CD4-positive, CD25-positive, alpha-beta regulatory T cell (primary cell): ENCODE measurements at places on chromosomes 7 and 10. TPM values are rescaled to one million over a fixed set of nuclear protein-coding genes. Genes with fewer than 3 reads are reported as not detected.

DNA sequence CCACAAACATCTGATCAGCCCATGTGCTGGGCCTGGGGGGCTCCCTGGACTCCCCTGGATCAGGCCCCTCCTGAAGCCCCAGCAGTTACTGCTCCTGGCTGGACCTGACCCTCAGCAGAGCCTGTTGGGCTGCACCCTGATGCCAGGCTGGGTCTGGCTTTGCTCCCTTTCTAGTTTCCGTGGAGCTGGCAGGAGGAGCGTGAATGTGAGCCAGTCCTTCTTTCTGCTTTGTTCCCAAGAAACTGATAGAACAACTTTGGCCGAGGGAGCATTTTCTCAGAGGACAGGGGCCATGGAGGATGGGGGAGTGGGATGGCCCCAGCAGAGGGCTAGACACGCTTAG lies 128.2 kb downstream of the NEURL1 start:
- H3K4me1 ChIP-seq: no peaks in the 10 kb centered on the region
- no peaks in the 10 kb centered on the region for H3K27me3 ChIP-seq
- H3K27ac ChIP-seq: no peak overlapping the region
- no peak for DNase-seq

DNA sequence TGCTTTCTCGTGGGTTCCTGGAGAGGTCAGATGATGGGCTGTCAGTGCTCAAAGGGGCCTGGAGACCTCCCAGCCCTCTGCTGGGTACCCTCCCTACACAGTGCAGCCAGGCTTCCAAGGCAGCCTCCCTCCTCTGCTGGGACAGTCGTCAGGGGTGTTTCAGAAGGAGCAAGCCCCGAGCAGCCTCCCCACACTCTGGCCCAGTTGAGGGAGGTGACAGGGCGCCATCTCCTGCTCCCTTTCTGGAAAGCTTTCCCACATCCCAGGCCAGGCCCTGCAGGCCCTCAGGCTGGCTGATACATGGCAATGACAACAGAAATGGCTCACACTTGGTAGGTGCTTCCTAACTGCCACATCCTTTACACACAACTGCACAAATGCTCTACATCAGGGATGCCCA lies 32.1 kb downstream of the KCNMA1 start:
- H3K4me3 ChIP-seq: no peak overlapping the region
- H3K27ac ChIP-seq: no peak overlapping the region
- no peaks in the 10 kb centered on the region for H3K27me3 ChIP-seq
- no peaks in the 10 kb centered on the region for H3K4me1 ChIP-seq
- no peaks in the 10 kb centered on the region for H3K36me3 ChIP-seq

MSS51 gene
- 3.9 TPM for total RNA-seq

GRCh38 chr7:50544992-50545391 lies 20.2 kb downstream of the DDC start:
- H3K36me3 ChIP-seq: no peaks in the 10 kb centered on the region
- no peaks in the 10 kb centered on the region for H3K27me3 ChIP-seq
- H3K27ac ChIP-seq: no peak overlapping the region
- no peak overlapping the region for H3K4me3 ChIP-seq
- DNase-seq: no peak

DNA sequence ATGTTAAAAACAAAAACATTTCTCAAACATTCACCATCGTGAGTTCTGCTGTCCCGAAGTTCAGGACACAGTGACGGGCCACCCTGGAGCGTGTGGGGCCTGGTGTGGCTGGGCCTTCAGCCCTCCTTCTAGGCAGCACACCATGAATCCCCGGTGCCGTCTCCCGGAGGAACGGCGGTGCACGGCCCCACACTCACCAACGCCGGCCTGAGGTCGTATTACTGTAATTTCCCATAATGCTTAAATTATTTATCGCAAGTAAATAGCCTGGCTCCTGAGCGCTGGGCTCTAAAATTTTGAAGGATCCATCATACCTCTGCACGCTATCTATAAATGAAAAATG lies 1.4 kb downstream of the STK32C start:
- peaks cover 13% of the 10 kb centered on the region for H3K4me1 ChIP-seq
- H3K27ac ChIP-seq: no peak overlapping the region
- no peak overlapping the region for H3K4me3 ChIP-seq
- H3K27me3 ChIP-seq: peaks cover 4% of the 10 kb centered on the region

DNA sequence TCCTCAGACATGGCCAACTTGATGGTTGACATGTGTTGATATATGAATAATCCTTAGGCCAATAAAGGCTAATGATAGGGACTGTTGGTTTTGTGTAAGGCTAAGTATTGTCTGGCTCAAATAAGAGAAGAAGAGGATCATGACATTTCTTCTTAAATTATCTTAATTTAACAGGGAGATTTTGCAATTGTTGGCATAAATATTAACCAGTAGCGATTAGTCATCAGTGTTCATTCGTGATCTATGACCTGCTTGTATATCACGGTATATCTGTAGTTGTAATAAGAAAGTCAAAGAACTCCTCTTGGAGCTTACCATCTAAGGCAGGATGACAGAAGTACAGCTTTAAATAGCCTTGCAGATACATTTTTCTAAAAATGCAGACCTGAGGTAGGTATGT lies 196.4 kb downstream of the CREB5 start:
- no peaks in the 10 kb centered on the region for H3K27me3 ChIP-seq
- H3K27ac ChIP-seq: no peak overlapping the region
- no peak for DNase-seq
- H3K36me3 ChIP-seq: no peaks in the 10 kb centered on the region

GRCh38 chr7:139602143-139602722 lies 78.7 kb downstream of the CLEC2L start:
- H3K4me3 ChIP-seq: no peak overlapping the region
- no peaks in the 10 kb centered on the region for H3K4me1 ChIP-seq
- H3K36me3 ChIP-seq: peaks cover 11% of the 10 kb centered on the region

GRCh38 chr7:4074994-4075393 lies 607.1 kb upstream of the FOXK1 start:
- no peaks in the 10 kb centered on the region for H3K36me3 ChIP-seq
- H3K27me3 ChIP-seq: no peaks in the 10 kb centered on the region
- H3K4me3 ChIP-seq: no peak overlapping the region
- DNase-seq: no peak

DNA sequence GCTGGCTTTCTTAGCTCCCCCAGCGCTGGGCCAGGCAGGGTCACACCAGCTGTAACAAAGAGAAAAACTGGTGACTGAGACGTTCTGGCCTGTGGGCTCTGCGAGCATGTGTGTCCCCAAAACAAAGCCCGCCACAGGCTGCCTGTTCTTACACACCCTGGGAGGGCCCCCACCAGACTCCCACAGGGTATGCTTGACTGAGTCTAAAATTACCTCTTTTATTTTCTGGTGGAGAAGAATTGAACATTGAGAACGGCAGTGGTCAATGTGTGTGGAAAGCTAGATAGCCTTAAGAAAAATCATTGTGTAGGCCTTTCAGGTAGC lies 808 bp downstream of the C10orf71 start:
- no peak overlapping the region for H3K4me3 ChIP-seq
- DNase-seq: no peak
- H3K27ac ChIP-seq: no peak overlapping the region
- H3K27me3 ChIP-seq: no peaks in the 10 kb centered on the region
- no peaks in the 10 kb centered on the region for H3K36me3 ChIP-seq

DNA sequence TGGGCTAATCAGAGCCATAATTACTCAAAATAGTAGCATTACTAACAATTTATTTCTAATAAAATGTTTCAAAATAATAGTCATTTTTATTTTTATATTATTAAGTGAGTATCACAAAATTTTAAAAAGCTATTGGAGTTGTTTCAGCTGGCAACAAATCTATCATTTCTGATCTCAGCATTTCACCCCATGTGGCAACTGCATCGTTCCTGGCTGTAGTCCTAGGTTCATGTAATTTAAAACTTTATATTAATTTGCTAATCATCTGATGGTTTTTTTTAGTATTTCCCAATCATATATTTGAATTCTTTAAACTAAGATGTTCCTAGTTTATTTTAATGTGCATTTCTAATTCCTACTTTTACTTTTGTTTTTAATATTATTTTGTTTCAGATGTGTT lies 293.0 kb upstream of the AKR1E2 start:
- DNase-seq: no peak
- no peaks in the 10 kb centered on the region for H3K4me1 ChIP-seq
- H3K4me3 ChIP-seq: no peak overlapping the region
- H3K27me3 ChIP-seq: no peaks in the 10 kb centered on the region

OPALIN gene
- total RNA-seq: not detected
